ENCODE measurements at places on chromosomes 2 and 18. TPM values are rescaled to one million over a fixed set of nuclear protein-coding genes. Genes with fewer than 3 reads are reported as not detected.

Gene CYP26B1
- total RNA-seq = 2.6 TPM

Gene TRABD2A
- total RNA-seq = 3.1 TPM

Gene HMSD
- 2.3 TPM for total RNA-seq

GRCh38 chr2:139259422-139260051, 479.3 kb upstream of the NXPH2 start:
- DNase-seq = no peak

DNA sequence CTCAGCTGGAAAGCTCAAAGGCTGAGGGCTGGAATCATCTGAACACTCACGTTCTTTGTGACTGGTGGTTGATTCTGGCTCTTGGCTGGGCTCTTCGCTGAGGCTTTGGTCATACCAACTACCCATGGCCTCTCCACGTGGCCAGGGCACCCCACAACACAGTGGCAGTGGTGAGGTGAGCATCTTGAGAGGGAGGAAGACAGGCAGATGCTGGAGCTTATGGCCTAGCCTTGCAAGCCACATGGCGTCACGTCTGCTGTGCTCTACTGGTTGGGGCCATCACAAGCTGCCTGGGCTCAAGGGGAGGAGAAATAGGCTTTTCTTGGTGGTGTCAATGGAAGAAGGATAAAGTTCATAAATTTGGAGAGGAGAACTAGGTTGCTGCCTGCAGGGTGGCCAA, 19.6 kb downstream of the LPIN1 start:
- no peak for DNase-seq

DNA sequence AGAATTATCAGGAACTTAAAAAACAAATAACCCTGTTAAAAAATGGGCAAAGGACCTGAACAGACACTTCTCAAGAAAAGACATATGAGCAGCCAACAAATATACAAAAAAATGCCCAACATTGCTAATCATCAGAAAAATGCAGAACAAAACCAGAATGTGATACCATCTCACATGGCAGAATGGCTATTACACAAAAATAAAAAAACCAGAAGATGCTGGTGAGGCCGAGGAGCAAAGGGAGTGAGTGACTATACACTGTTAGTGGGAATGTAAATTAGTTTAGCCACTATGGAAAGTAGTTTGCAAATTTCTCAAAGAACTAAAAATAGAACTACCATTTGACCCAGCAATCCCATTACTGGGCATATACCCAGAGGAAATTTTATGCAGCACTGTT, 95.8 kb upstream of the DSEL start:
- no peak for DNase-seq

GRCh38 chr18:63320975-63321265, 1.4 kb upstream of the BCL2 start:
- DNase-seq = no peak

- DNase-seq = no peak
Measured at GRCh38 chr2:85457877-85458316, 39.4 kb downstream of the SH2D6 start.

DNA sequence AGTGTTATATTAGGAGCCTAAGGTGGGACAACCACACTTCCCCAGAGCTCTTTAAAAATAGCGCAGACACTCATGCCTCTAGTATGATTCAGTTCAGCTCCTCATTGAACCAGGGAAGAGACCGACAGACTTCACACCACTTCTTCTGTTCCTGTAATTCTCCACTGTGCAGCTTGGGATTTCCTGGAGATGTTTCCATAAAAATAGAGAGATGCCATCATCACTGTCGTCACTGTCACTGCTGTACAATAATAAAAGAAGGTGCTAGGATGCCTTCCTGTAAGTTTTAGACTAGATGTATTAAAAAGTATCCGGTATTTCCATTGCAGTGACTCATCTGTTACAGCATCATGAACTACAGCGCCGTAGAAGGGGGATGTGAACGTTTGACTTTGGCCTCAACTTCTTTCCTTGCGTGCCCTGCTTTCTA, 110.9 kb downstream of the FAM210A start:
- DNase-seq = no peak

DNA sequence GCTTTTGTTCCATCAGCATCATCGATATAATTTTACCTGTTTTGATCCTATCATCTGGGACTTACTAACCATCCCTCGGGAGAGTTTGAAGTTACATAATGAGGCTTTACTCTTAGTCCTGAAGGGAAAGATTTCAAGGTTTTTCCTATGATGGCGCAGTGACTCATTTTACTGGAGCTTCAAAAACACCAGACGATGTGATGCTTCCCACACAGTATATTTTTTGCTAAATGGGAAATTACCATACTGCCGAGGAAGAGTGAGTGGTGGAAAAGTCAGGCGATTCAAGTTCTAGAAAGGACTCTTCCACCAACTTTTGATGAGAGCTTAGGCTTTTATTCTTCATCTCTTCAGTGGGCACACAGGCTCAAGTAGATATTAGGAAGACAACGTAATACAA, 44.6 kb upstream of the GCG start:
- no peak for DNase-seq

All from lung (tissue), 17 donors.